ENCODE measurements at places on chromosomes 12 and 14.

GRCh38 chr14:42513837-42514236 is 907.2 kb downstream of the LRFN5 start:
- no peak for DNase-seq

DNA sequence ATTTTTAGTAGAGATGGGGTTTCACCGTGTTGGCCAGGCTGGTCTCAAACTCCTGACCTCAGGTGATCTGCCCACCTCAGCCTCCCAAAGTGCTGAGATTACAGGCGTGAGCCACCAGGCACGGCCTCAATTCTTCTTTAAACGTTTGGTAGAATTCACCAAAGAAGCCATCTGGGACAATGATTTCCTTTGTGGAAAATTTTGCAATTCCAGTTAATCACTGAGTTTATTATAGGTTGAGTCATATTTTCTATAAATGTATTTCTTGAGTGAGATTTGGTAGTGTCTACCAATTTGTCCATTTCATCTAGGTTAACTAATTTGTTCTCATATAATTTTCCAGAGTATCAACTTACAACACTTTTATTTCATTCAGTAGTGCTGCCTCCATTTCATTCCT is 683.9 kb upstream of the TMEM132C start:
- no peak for DNase-seq

- peak; percentile 14 for DNase-seq
Measured at GRCh38 chr14:91911474-91912032, 35.9 kb downstream of the FBLN5 start.

GRCh38 chr12:9364224-9365176 is 156.3 kb upstream of the PZP start:
- DNase-seq, result peak; percentile 85

DNA sequence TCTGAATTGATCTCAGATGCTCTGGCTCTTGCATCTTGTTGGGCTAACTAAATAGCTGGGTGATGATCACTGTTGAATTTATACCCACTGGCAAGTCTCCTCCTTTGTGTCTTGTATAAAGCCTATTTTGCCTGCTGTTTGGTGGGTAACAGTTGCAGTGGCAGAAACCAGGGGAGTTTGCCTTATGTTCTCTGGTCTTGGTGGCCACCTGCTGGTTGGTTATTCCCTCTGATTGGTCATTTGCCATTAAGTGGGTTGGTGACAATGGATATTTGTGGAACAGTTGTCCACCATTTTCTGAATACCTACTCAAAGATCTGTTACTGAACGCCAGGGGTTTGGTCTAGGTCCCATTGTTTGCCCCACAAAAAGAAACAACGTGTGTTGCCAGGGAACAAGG is 52.1 kb downstream of the AVPR1A start:
- DNase-seq, result no peak

- DNase-seq, result no peak
Measured at GRCh38 chr12:123149088-123149487, 1.8 kb downstream of the PITPNM2 start.
